ENCODE measurements at places on chromosomes 7 and 10.
A peak's percentile ranks its signal among the peaks of the same experiment; 100 is the strongest.

- no peak for DNase-seq
Measured at GRCh38 chr10:514137-514671, 175.3 kb downstream of the DIP2C start.

- no peak for DNase-seq
Measured at GRCh38 chr10:91238191-91238590, 17.7 kb downstream of the PCGF5 start.

DNA sequence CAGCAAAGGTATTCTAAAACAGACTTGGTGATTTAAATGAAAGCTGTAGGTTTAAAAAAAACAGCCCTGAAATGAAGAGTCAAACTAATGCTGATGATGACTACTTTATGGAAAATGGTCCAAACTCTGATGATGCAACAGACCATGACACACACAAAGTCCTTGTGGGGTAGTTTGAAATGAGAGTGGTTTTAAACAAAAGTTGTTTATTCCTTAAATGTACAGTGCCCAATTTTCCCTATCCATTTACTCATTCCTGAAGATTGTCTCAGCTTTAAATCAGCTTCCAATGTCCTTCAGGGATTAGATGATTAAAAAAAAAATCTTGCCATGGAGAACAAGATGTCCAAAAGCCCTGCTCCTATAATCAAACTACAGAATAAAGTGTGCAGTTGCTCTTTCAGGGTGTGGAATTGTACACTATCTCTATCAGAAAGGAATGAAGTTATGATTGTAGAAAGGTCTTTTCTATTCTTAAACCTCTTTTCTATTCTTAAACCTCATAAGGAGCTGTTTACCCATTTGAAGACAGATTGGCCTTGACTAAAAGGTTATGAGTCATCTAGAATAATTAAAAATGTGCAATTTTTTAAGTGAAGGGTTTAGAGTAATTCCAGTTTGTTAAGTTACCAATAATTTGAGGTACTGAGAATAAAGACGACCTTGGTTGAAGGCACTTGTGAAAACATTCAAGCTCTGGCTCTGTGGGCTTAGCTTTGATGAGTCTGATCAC is 70.2 kb upstream of the ITGA8 start:
- no peak for DNase-seq

DNA sequence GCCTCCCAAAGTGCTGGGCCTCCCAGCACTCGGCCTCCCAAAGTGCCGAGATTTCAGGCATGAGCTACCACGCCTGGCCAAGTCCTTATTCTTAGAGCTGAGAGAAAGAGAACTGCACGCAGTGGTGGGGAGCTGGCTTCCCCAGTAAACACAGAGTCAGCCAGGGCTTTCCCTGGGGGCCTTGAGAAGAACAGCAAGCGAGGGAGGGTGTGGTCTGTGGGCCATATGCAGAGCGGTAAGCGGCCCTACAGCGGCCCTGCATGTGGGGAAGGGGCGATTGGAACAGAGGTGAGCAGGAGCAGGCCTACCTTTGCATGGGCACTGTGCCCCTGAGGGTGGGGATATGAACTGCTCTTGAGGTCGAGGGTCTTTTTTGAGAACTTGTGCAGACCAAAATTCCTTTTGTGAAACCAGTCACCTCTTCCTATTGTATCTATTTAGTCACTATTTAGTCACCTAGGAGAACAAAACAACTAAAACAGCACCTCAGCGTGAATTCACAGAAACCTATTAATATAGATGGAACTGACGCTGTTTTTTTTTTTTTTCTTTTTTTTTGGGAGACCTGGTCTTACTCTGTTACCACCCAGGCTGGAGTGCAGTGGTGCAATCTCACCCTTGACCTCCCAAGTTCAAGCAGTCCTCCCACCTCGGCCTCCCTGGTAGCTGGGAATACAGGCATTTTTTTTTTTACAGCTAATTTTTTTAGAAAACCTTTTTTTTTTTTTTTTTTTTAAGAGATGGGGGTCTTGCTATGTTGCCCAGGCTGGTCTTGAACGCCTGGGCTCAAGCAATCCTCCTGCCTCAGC is 36.9 kb upstream of the SH2D4B start:
- peak; percentile 40 for DNase-seq

GRCh38 chr10:8617792-8618191 is 563.3 kb downstream of the GATA3 start:
- DNase-seq: no peak

Data from stimulated activated CD4-positive, alpha-beta T cell treated with anti-CD3 and anti-CD28 coated beads, Interleukin-15, amount 100 ng/mL, for 1 hour (primary cell).